Ureter (tissue), 1 donor: ENCODE measurements at places on chromosomes 1 and 21. TPM values are rescaled to one million over a fixed set of nuclear protein-coding genes. Genes with fewer than 3 reads are reported as not detected.

DNA sequence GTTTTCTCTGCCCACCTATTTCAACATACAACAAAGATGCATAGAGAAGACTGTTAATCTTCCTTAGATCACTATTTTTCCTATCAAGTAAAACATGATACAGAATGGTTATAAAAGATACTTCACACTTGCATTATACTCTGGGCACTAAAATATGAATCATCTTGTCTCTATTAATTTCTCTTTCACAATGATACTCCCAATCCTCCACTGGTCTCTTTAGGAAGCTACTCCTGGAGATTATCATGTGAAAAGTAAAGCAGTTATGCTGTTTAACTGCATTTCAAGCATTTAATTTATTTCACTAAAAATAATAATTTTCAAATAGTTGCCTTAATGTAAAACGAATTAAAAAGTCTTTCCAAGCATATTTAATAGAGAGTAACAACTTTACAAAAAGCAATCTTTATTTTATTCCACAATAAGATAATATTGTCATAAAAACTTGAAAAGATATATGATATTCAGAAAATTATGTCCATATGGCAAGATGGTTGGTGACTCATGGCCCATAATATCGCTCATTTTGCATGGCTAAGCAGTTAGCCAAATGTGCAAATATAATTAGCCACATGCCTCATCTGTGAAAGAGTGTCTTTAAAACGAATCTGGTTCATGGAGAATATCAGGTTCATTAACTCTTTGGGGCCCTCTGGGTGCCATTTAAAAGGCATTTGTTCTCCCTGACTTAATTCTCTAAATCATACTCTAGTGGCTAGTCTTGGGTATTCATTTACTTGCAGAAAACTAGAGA, 1569.0 kb upstream of the B3GALT2 start:
- DNase-seq, result no peak

DNA sequence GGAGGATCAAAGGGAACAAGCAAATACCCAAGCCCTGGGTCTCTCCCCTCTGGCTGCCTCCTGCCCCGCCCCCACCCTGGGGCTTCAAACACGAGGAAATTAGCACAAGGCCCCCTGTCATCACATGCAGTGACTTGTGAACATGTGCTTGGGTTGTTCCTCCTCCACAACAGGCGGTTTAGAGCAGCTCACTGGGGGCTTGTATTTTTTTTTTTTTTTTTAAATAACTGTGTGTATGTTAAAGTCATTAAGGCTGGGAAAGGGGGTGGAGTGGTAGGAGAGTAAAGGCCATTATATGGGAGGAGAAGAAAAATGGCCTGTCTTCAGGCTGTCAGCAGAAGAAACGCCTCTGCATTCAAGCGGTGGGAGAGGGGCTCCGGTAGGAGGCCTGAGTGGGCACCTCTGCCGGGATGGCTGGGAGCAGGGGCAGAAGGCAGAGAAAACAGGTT, 64.2 kb downstream of the PLXNA2 start:
- DNase-seq, result no peak

- DNase-seq, result peak; percentile 62
These were observed 3.0 kb upstream of the SDE2 start for GRCh38 chr1:226001963-226002666.

- DNase-seq, result no peak
These were observed 4.7 kb downstream of the TNN start for GRCh38 chr1:175072099-175072951.

- no peak for DNase-seq
These were observed 16.5 kb downstream of the PLA2G2D start for GRCh38 chr1:20102875-20103274.

DNA sequence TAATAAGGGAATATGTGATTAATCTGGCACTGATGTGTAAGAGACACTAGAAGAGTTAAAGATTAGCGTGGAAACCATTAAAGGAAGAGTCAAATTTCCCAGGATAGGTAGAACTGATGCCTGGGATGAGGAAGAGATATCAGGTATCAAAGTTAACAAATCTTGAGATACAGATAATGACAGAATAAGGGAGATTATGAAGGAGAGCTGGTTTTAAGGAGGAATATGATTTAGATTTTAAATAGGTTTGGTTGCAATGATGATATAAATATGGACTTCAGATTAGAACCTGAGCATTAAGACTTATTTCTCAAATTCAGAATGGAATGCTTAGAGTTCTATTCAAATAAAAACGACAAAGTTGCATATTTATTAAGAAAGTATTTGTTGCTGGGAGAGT, 26.2 kb downstream of the MAGI3 start:
- no peak for DNase-seq

DNA sequence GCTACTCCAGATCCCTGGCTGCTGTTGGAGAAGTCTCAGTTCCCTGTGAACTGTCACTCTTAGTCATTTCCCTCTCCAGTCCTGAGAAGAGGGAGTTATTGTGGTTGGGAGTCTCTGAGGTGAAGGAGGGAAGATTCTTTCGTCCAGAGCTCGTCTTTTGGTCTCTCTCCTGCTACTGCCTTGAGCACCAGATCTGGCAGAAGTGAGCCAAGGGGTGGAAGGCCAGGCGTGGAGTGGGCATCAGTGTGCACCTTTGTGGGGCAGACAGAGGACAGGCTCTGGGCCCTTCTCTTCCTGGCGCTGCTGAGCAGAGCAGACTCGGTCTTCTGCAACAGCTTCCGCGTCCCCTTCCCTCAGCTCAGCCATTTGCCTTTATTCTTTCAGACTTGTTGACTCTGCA, 19.1 kb downstream of the CLCN6 start:
- no peak for DNase-seq

GRCh38 chr1:203170625-203171330, 4.8 kb downstream of the MYBPH start:
- no peak for DNase-seq

- DNase-seq, result no peak
These were observed 30.5 kb downstream of the NTNG1 start for GRCh38 chr1:107171333-107171732.

DNA sequence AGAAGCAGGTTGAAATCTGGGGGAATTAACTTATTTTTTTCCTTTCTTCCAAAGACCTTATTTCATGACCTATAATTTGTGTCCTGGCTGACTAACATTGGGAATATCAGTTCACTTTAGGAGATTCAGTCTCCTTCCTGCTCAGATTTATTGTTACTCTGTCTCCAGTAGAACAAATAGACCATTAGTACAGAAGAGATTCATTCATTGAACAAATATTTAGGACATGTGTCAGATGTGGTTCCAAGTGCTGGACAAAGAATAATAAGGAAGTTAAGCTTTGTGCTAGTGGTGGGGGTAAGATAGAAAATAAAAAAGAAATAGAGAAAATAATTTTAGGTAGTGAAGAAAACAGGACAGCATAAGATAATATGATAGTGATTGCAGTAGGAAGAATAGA, 20.3 kb downstream of the ZMYM4 start:
- DNase-seq, result no peak

- no peak for DNase-seq
These were observed 20.0 kb downstream of the ADAMTS5 start for GRCh38 chr21:26946744-26947446.

DNA sequence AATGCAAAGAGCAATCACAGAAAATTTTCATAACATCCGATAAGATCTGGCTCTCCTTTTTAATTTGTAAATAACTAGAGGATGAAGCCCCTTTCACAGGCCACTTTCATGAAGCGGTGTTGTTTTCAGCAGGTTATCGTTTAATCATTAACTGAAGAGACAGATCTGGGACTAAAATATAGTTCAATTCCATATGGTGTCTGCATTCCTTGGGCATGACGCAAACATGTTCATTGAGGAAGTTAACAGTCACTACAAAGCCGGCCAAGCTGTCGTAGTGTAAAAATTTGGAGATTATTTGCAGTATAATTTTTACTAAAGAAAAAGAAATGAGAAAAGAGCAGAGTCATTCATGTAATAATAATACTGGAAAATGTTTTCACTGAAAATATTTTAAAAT, 565.2 kb upstream of the ADAMTS5 start:
- DNase-seq, result no peak

- no peak for DNase-seq
These were observed 134.2 kb upstream of the TNFSF4 start for GRCh38 chr1:173341307-173341706.

The KIRREL1 gene
- total RNA-seq, result 19.7 TPM

The NUP210L gene
- 0.39 TPM for total RNA-seq

The CSF3R gene
- 13.7 TPM for total RNA-seq

The SYTL1 gene
- 93.6 TPM for total RNA-seq

The FOXD2 gene
- total RNA-seq, result 0.34 TPM

The FAM72C gene
- total RNA-seq, result 0.42 TPM
